ENCODE measurements at places on chromosomes 16 and 17.

GRCh38 chr17:64154313-64154695 lies 24.4 kb upstream of the ERN1 start:
- DNase-seq, result peak; percentile 44

DNA sequence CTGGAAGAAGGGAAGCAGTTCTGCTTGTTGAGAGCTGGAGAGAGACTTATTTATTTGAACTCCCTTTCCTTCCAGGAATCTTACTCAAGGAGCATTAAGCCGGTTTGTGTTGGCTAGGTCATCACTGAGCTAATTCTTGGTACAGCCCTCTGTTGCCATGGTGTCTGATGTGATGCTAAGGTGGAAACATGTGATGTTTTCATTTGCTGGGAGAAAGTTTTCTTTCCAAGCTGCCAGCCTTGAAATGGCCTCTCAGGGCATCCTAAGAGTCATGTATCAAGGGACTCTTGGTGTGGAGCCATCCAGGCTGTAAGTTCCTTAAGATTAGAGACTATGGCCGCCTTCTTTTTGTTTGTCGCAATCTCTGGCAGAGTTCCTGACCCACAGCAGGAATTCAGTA lies 4.2 kb downstream of the PSKH1 start:
- DNase-seq, result no peak

- DNase-seq, result no peak
Measured at GRCh38 chr16:13909872-13910303, 10.1 kb upstream of the ERCC4 start.

DNA sequence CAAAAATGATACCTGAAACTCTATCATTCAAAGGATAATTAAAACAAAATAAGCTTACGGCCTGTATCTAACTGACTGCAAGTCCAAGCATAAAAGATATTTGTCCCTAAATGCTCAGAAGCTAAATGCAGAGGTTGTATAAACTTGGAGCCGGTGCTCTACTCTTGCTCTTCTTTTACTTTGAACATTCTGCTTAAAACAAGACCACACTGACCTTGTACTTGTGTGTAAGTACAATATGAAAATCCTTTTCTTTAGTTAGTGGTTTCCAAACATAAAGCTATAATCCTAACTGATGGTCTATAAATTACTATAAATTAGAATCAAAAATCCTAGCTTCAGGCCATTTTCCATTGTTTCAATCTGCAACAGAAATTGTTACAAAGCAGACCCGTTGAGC lies 74.6 kb downstream of the SPAG9 start:
- DNase-seq, result no peak

DNA sequence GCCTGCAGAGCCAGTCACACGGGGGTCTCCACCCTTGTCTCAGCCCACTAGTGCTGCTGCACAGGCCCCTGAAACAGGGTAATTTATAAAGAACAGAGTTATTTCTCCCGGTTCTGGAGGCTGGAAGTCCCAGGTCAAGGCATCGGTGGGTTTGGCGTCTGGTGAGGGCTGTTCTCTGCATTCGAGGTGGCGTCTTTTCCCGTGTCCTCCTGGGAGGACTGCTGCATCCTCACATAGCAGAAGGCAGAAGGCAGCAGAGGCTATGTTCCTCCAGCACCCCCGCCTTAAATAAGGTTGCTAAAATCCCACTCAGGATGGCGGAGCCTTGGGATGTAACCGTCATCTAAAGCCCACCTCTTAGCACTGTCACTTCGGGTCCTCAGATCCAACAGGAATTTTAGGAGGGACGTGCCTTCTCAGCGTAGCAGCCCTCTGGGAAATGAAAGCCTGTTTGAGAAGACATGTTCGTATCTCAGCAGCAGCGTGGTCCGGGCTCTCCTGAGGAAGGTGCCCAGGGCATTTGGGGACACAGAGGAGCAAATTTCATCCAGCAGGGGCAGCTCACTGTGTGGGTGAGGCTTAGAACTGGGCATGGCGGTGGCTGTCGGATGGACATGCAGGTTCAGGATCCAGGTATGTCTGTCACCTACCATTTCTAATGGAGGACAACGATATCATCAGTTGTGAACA lies 221.6 kb upstream of the CHMP6 start:
- DNase-seq, result no peak

DNA sequence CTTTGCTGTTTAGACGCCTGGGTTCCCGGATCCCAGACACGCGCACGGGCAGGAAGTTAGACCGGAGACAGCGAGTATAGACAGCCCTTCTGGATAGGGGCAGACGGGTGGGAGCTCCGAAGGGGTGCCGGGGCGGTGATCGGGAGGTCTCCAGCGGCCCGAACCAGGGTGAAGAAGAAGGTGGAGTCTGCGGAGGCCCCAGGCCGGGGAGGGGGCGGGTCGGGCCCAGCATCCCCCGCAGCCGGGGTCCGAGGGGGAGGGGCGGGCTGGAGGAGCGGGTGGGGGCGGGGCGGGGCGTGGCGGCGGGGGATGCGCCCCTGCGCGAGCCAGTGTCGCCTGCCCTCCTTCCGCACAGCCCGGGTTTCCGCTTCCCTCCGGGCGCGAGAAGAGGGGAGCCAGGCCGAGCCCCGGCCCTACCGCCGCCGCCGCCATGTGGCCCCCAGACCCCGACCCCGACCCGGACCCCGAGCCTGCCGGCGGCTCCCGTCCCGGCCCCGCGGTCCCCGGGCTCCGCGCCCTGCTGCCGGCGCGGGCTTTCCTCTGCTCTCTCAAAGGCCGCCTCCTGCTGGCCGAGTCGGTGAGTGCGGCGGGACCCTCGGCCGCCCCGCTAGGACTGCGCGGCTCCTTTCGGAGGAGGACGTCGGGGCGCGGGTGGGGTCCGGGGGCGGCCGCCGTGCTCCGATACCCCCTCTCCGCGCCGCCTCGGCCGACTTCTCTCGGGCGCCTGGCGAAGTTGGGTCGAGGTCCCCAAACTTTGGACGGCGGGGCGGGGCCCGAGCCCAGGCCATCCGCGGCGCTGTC lies at the start of gene CMTM3:
CMTM3 (plus strand) TSS at position 329 of the 801 bp plus-strand sequence; CDS start at position 431, 102 bp downstream.
- DNase-seq, result peak; percentile 50

DNA sequence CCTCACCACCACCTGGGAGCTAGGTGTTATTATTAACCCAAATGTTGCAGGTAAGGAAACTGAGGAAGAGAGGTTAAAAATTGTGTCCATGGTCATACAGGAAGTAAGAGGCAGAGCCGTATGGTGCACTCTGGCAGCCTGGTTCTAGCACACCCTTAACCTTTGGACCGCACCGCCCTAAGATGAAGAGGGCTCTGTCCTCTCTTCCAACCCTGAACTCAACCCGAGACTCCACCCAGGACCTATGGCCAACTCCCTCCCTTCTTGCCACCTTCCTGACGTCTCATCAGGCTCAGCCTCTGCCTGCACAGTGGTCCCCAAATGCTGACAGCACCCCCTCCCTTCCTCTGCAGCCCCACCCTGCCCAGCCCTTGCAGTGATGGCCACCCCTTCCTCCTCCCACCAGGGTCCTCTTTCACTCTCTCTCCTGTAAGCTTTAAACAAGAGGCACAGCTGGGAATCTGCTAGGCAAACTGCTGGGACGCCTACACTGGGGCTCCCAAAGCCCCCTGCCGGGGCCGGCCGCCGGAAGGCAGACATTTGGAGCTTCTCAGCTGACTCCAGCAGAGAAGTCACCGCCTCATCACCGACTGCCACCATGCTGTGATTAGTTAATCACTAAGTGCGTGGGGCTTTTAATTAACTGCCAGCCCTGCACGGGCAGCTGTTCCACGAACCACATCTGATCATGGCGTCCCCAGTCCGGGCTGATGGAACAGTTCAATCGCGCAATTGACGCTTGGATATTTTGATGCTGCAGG lies 16.7 kb upstream of the C16orf78 start:
- DNase-seq, result no peak
